ENCODE measurements at places on chromosomes 7 and 10.

- no peak for DNase-seq
Measured at GRCh38 chr7:54084340-54084739, 457.8 kb upstream of the VSTM2A start.

DNA sequence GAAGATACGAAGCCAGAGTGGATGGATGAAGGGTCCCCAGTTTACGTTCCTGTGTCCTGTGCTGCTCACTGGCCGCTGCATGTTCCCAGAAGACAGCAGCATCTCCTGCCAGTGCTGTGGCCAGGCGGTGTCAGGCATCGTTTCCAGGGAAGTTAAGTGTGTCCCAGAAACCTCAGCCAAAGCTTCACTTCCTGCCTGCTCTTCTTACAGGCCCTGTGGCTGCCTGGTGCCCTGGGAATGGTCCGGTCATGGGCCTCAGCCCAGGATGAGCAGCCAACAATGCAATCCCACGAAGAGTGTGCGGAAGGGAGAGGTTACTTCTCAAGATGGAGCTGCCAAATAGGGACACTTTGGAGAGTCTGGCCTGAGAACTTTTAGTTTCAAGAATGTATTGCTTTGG is 99.7 kb upstream of the TARP start:
- DNase-seq = no peak

DNA sequence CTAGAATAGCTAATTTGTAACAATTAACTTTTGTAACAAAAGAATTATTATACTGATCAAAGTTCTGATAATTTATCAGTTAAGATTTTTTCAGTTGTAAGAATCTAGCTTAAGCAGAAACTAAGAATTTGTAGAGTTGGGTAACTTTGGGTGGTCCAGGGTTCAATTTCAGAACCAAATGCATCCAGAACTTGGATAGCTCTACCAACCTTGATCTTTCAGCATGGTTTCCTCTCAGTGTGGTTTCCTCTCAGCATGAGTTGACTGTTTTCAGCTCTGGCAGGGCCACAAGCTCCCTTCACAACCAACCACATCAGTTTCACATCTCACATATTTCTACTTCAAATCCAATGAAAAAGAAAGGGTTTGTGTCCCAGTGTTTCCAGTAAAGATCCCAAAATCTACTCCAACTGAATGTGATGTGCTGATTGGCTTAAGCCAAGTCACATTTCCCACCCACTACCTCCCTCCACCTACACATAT is 3.3 kb upstream of the FAS start:
- DNase-seq = no peak

DNA sequence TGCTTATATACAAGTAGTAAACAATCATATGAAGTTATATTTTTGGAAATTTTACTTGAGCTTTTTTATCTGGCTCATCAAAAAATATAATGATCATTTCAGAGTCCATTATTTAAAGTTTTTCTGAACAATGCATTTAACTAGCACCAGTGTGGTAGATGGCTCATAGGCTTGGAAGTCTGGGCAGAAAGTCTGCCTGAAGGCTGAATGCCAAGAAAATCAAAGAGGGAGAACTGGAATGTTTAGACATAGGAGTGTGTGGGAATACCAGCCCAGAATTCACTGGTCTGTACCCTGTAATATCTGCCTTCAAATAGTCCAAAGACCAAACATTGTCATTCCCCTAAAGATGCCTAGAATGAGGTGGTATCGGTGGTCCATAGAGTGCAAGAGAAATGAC is 40.3 kb upstream of the ANK3 start:
- peak; percentile 34 for DNase-seq

DNA sequence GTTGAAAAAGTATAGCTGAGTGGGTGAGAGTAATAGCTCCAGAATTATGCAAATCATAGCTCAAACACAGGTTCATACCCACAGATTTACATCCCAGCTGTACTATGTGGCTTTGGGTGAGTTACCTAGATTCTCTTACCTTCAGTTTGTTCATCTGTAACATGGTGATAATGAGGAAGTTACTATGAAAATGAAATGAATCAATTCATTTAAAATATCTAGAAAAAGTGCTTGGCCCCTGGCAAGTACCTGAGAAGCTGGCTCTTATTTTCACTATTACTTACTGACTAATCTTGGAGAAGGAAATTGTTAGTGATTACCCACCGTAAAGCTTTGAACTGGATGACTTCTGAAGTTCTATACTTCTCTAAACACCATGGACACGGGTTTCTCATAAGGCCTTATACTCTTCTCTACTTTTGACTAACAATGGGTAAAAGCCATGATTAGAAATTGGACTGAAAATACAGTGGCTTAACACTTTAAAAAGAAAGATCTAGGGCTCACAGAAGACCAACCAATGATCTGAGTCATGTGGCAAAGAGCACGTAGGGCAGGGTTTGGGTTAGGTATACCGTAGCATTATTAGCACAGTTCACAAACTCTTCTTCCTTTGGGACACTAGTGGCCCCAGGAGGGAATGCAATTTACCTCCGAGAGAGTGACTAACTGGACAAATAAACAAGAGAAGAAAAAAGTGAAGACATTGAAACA is 149.2 kb downstream of the PLPP4 start:
- DNase-seq = no peak

GRCh38 chr7:155863721-155864151 is 51.5 kb upstream of the SHH start:
- DNase-seq = no peak

DNA sequence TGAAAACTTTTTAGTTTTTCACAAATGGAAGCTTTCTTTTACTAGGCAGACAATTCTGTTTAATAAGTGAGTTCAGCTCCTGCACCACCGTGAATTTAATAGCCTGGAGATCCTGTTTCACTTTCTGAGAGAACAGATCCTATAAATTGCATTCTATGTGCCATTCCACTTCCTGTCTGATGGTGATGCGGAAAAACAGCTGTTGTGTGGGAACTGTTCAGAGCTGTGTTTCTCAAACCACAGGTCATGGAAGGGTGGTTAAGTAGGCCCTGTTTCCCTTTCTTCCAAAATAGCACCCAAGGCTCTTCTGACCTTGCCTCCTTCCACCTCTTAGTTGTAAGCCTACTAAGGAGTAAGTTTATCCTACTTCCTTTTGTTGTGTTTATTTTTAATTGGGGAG is 97.2 kb upstream of the DKK1 start:
- peak; percentile 70 for DNase-seq

DNA sequence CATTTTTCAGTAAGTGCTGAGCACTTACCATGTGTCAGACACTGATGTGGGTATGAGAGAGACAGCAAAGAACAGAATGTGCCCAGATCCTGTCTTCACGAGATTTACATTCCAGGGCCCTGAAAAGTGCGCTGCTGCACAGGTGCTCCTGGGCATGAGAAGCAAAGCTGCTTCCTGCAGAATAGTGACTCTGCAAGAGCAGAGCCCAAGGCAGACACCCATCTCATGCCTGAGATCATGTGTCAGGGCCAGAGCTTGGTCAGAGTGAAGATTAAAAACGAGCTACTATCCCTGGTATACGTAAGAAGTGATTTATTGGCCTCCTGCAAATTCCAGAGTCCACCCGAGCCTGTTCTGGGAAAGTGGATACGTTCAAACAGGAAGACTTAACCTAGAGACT is 824.4 kb downstream of the GRID1 start:
- DNase-seq = no peak

Data from GM04504 (cell line).